Jurkat, Clone E6-1 (cell line): ENCODE measurements at places on chromosomes 13 and 19.

- peak; percentile 85 for DNase-seq
Observed at GRCh38 chr19:17394891-17395415, 957 bp upstream of the CCDC194 start.

DNA sequence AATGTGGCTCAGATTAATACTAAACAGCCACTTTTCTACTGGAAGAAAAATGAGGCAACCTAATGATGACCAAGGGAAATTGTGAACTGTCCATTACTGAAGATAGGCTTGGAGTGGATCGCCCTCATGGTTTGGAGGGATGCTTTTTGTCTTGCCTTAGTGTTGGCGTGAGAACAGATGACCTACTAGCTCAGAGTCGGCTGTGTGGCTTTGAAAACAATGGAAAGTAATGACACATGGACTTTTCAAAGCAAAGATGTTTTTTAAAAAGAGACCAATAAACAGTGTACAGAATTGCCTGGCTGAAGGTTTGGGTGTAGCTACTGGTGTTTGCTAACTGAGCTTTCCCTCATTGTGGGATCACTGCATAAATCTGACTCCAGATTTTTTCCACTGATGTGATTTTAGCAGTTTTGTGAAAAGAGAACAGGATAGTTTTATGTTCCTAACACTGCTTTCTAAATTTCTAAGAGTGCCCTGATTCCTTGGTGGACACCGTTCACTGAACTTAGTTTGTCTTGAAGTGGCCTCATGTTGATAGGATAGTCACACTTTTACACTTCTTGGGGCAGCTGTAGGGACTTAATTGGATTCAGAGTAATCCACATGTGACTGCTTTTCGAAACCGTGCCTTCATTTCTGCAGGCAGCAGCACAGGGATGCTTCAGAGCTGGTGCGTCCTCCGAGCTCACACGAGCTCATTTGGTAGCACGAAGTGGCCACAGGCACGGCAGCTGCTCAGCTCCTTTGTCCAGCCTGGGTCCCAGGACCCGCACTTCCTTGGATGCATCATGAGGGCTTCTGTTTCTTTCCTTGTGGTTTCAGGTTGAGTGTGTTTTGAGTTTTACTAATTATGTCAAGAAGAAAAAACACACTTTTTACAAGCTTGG, 4.3 kb downstream of the CEBPG start:
- DNase-seq = no peak

DNA sequence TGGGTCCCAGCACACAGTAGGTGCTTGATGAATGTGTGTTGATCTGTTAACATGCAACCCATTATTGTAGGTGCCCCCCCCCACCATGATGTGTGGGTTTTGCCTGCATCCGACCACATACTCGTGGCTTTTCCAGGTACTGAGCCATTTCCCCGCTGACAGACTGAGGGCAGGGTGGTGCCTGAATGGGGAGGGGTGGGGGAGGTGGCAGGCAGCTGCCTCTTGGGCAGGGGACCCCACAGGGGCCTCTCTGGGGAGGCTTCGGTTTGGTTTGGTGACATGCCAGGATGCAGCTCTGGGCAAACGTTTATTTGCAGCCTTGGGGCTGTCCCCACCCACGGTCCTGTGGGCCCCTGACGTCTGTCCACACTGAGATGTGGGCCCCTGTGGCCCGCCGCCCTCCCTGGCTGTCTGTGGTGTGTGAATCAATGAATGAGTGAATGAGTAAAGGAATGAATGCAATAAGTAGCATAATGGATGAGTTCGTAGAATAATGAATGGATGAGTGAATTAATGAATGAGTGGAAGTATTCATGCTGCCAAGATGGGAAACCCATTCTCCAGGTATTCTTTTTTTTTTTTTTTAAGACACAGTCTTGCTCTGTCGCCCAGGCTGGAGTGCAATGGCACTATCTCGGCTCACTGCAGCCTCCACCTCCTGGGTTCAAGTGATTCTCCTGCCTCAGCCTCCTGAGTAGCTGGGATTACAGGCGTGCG, 9.0 kb upstream of the JUND start:
- DNase-seq = peak; percentile 87

- DNase-seq = no peak
Observed at GRCh38 chr13:42832341-42833096, 51.1 kb downstream of the FAM216B start.

- no peak for DNase-seq
Observed at GRCh38 chr19:55492362-55492944, 4.2 kb downstream of the SSC5D start.

DNA sequence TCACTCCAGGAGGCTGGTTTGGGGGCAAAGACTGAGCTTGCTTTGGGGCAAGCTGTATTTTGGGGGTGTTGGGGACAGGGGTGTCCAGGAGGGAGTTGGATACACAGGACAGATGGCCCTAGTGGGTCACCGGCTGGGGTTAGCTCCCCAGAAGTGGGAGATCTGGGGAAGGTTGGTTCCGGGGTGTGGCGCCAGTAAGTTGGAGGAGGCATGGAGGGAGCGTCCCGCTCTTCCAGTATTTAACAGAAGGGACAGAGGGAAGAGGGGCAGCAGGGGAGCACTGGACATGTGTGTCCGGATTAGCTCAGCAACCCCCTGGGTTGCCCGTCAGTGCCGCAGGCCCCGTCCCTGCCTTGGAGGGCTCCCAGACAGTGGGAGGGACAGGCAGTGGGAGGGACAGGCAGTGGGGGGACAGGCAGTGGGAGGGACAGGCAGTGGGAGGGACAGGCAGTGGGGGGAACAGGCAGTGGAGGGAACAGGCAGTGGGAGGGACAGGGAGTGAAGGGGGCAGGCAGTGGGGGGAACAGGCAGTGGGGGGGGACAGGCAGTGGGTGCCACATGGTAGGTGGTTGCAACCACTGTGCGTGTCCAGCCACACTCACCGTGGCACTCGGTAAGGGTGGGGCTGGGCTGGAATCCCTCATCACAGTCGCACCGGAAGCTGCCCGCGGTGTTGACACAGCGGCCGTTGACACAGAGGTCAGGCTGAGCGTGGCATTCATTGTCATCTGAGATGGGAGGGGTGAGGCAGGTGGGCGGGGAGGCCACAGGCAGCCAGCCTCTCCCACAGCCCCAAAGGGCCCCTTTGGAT, 33.2 kb downstream of the CCL25 start:
- DNase-seq = no peak

DNA sequence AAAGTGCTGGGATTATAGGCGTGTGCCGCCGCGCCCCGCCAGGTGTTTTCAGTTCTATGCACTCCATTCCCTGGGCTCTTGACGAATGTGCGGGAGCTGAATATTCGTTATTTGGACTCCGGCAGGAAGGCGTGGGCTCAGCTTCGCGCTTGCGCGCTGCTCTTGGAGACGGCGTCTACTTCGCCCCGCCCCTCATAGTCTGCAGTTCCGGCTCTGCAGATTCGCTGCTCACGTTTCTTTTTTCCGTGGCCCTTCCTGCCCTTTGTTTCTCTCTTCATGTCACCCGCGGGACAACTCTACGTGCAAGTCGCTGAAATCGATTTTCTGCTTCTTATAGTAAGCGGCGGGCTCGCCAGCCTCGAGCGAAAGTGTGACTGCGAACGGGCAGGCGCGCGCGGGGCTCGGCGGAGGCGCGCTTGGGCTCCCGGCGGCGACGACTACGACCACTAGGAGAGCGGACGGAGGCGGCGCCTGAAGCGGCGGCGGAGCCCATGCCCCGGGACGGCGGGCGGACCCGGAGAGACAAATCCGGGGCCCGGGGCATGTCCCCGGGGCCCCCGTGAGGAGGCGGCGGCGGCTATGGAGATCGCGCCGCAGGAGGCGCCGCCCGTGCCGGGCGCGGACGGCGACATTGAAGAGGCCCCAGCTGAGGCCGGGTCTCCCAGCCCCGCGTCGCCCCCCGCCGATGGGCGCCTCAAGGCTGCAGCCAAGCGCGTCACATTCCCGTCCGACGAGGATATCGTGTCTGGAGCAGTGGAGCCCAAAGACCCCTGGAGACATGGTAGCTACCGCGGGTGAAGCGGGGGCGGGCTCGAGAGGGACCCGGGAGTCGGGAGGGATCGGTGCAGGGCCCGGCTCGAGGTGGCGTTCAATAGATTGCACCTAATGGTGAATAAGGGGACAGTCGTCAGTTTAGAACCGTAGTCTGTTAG, at the start of gene PPP1R37:
PPP1R37 (plus strand) TSS at position 433 of the 932 bp plus-strand sequence; CDS start at position 580, 147 bp downstream.
- peak; percentile 95 for DNase-seq
